ENCODE measurements at places on chromosomes 4 and X.

- no peak for DNase-seq
Measured at GRCh38 chr4:147960971-147961370, 229.1 kb downstream of the ARHGAP10 start.

DNA sequence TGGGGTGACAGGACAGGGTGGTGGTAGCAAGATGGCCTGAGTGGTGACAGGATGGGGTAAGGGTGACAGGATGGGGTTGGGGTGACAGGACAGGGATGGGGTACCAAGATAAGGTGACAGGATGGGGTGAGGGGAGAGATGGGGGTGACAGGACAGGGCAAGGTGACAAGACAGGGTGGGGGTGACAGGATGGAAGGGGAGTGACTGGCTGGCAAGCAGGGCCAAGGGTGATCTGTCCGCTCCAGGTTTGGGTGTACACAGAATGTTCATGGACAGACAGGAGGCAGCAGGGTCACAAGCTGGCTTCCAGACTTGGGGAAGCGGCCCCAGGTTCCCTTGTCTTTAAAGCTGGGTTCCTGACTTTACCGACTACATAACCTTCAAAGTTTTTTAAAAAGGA lies 23.3 kb downstream of the RNF212 start:
- no peak for DNase-seq

- DNase-seq: no peak
Measured at GRCh38 chr4:54661169-54661568, 3.4 kb downstream of the KIT start.

DNA sequence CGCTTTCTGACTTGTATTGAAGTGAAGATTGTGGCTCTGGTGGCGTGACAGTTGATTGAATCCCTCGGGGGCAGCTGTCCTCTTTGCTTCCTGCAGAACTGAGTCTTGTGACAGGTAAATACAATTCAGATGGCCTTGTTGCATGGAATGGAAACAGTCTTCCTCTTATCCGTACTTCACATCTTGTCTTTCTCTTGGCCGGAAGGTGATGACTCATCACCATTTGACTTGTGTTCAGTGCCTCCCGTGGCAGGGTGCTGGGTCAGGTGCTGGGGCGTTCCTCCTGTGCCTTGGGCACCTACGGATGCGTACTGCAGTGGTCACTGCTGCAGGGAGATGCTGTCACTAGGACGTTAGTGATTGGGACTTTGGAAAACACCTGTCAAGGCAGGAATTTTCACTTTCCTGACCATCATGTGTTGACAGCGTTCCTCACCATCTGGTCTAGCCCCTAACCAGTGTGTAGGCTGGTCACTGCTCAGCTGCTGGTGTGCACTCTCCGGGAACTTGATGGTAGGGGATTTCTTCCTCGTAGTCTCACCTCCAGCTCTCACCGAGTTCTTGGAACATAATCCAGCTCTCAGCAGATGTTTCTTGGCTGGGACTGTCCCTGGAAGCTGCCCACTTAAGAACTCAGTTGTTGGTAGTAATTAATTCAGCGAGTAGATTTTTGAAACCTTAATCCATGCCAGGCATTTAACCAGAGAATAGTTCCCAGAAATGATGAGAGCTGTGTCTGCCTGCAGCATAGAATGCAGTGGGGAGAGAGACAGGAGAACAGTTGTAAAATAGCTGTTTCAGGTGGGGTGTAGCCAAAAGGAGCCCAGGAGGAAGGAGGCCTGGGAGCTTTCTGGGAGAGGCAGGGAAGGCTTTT lies 7.2 kb downstream of the TBC1D14 start:
- DNase-seq: no peak

DNA sequence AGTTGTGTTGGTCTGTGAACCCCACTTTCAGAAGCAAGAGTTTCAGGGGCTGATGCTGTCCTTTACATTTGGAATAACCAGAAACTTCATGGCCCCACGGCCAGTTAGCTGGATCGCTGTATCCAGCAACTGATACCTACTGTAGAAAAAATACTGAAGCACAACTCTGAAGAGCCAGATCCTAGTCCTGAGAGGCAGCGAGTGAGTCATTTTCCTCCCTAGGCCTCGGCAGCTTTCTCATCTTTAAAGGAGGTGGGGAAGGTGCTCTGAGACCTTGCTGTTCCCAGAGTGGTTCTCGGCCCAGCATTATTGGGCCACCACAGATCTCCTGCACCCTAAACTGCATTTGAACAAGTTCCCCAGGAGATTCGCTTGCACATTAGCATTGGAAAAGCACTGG lies 63.2 kb downstream of the NHS start:
- no peak for DNase-seq

- no peak for DNase-seq
Measured at GRCh38 chr4:26020881-26021280, 106.9 kb downstream of the SMIM20 start.

DNA sequence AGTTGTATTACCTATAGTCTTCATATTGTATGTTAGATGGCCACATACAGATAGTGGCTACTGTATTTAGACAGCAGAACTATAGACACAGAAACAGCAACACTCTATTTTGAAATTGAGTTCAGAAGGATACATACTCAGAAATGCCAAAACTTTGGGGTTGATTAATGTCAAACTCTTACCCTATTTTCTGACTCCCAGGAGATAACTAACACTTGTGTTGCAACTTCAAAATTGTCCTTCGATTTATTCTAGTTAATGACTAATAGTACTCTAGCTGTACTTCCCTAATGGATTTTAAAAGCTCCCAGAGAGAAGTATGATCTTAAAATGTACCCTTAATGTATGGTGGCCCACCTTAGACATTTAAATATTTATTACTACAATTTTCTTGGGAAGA lies 229.9 kb upstream of the UGT8 start:
- DNase-seq: no peak

GRCh38 chr4:39067451-39067850 lies 5.4 kb downstream of the KLHL5 start:
- no peak for DNase-seq

DNA sequence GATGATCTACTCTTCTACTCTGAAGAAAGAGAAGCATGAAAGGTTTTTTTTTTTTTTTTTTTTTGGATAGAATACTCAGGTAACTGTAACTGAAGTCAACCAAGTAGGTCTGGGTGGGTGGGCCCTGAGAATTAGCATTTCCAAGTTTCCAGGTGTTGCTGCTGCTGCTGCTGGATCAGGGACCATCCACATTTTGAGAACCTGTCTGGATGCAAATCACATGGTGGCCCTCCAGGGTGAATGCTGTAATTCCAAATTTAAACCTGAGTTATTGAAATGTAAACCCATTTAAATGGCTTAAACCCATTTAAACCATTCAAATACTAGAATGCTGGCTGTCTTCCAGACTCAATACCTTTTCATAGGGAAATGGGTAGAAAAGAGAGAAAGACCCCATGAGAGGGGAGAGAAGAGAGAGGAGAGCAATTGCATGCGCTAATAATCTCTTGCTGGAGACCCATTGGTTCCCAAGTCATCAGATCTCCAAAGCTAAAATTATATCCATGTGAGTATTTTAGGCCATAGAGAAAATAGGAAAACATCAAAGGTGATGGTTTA lies 17.6 kb downstream of the SUPT20HL1 start:
- DNase-seq: no peak

GRCh38 chr4:7799736-7800135 lies 139.9 kb downstream of the AFAP1 start:
- no peak for DNase-seq

GRCh38 chr4:188042191-188042590 lies 46.6 kb downstream of the ZFP42 start:
- DNase-seq: no peak

DNA sequence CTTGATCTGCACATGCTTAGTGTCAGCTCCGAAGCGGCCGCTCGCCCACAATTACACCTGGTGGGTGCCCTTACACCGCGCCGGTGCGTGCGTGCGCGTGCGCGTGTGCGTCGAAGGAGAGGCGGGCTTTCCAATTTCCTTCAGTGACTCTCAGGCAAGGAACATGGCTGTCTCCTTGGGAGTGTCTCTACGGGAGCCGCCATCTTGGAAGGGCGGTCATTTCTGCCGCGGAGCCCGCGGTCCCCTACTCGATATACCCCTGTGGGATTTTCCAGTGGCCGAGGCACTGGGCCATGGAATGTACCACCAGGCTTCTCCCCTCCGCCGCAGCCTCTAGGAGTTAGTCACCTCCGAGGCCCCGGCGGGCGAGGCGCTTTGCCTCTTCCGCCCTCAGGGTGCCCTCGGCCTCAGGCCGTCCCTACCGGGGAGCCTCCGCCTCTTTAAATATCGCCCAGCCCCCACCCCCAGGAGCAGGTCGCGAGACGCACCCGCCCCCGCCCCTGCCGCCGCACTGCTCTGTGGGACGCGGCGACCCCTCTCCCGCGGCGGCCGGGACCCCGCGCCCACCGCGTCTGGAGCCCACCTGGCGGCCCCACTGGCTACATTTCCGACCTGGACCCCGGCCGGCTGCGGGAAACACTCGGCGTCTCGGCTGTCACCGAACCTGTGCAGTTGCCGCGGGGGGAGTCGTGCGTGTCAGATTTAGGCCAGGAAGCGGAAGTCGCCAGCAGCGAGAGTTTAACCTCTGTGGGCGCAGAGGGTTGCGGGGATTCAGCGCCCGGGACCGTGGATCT lies at the start of gene ZNF41:
TSS of gene ZNF41 (minus strand) at position 711 of the 794 bp plus-strand sequence. CDS start 15,741 bp downstream, outside the sequence.
- DNase-seq: peak; percentile 59

DNA sequence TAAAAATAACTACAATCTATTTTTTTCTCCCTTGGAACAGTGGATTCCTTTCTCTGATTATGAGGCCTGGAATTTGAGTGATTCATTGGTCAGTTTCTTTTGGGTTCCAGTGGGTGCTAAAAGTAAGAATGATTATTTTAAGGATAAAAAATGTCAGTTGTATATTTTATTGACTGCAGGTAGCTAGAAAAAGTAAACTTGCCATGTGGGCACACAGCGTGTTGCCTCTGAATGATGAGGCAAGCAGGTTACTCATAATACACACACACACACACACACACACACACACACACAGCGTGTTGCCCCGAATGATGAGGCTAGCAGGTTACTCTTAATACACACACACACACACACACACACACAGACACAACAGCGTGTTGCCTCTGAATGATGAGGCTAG lies 13.8 kb downstream of the GALNT7 start:
- DNase-seq: no peak

GRCh38 chr4:110567214-110567613 lies 55.7 kb downstream of the PITX2 start:
- DNase-seq: no peak

- no peak for DNase-seq
Measured at GRCh38 chr4:4852591-4853362, 6.7 kb upstream of the MSX1 start.

DNA sequence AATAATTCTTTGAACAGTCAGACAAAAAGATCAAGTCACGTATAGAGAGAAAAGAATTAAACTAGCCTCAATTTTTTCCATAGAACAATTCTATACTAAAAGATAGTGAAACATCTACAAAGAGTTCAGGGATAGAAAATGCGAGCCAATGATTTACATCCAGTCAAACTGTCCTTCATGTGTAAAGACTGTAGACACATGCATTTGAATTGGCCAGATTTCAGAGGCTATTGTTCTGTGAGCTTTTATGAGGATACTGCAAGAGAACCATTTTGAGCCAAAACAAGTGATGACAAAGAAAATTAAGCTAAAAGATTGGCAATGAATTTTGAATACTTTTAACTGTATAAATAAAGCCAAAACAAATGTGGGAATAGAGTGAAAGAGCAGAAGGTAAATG lies 1230.3 kb downstream of the RPA4 start:
- DNase-seq: no peak

DNA sequence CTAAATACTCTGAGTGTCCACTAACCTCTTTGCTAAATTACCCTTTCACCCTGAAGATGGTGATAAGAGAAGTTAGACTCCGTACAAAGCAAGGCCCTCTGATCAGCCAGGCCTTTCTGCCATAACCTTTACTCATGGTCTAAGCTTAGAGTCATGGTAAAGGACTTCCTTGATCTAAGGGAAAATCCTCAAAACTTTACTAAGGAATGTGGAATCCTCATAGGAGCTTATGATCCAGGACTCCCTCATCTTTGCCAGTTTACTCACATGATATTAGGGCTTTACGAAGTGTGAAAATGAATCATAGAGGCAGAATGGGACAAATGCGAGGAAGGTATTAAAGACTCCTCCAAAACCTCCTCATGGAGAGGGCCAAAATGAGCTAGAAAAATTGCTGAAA lies 7.9 kb upstream of the FAM13A start:
- DNase-seq: no peak

DNA sequence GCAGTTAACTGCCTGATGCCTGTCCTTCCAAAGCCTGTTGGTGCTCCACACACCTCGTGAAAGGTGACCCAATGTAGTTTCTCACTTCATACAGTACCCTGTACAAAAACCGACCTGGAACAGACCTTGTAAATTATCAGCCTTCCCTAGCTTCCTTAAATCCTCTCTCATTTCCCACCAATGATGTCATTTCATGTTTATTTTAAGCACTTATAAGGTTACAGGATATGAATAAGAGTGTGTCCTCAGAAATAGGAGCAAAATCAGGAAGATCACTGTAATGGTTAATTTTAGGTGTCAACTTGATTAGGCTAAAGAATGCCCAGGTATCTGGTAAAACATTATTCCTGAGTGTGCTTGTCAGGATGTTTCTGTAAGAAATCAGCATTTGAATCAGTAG lies 44.7 kb downstream of the TMEM150C start:
- DNase-seq: no peak

GRCh38 chr4:101555341-101555880 lies 208.1 kb upstream of the PPP3CA start:
- no peak for DNase-seq

- DNase-seq: no peak
Measured at GRCh38 chrX:74218895-74219294, 85.1 kb upstream of the ZCCHC13 start.

- no peak for DNase-seq
Measured at GRCh38 chr4:20682853-20683252, 17.4 kb upstream of the PACRGL start.

DNA sequence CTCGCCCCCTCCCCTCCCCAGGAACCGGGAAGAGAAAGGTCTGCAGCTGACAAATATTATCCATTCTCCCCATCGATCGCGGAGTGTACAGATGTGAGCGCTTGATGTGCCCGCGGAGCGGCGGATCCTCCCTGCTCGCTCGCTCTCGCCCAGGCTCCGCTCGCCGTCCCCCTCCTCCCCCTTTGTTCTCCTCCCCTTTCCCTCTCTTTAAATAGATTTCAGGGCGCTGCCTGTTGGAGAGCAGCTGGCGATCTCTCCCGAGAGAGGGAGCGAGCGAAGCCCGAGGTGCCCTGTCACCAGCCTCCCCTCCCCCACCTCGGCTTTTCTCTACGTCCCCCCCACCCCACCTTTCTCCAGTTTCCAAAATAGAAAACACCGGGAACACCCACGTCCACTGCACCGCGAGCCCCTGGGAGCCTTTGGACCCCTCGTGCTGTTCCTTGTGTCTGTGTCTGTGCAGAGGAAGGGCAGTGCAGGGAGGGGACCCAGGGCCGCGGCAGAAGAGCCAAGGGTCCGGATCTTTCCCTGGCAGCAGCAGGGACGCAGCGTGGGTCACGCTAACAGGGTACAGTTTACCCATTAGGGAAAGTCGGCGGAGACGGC lies 56.6 kb upstream of the BCOR start:
- DNase-seq: no peak
